ENCODE measurements at places on chromosomes 12 and 14.

DNA sequence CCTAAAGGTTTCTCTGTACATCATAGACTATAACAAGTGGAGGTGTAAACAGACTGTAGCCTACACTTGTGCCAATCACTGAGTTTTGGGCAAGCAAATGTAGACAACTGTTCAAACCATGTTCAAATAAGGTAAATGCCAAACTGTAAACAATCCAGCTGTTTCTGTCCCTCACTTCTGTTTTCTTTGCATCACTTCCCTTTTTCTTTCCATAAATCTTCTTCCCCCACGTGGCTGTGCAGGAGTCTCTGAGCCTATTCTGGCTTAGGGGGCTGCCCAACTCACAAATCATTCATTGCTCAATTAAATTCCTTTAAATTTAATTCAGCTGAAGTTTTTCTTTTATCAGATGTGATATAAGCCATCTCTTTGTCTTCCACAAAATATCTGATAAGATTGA lies 65.1 kb upstream of the CPM start:
- DNase-seq: no peak

GRCh38 chr14:69010648-69011047 lies 31.5 kb upstream of the ACTN1 start:
- no peak for DNase-seq

DNA sequence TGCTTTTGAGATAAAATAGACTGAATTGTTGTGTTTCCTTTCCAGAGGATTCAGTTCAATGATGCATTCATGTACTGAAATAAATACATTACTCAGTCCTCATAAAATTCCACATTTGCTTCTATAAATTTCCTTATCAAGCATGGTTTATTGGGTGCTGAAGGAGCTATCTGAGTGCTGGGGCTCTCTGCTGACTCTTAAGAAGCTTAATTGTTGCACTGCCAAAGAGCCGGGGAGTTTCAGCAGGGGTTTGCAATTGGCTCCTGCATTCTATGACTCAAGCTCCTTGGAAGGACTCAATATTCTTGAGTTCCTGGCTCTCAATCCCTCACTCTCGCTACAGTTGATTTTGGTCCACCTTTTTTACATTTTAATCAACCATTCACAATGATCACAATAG lies 69.8 kb upstream of the PYGL start:
- no peak for DNase-seq

GRCh38 chr14:75439989-75440388 lies 12.2 kb downstream of the JDP2 start:
- no peak for DNase-seq

GRCh38 chr12:23560611-23561010 lies 388.9 kb downstream of the SOX5 start:
- DNase-seq: no peak

- DNase-seq: no peak
These were observed 22.8 kb downstream of the TMX1 start for GRCh38 chr14:51262868-51263267.

- DNase-seq: no peak
These were observed 36.8 kb downstream of the ZFP36L1 start for GRCh38 chr14:68756000-68756481.

DNA sequence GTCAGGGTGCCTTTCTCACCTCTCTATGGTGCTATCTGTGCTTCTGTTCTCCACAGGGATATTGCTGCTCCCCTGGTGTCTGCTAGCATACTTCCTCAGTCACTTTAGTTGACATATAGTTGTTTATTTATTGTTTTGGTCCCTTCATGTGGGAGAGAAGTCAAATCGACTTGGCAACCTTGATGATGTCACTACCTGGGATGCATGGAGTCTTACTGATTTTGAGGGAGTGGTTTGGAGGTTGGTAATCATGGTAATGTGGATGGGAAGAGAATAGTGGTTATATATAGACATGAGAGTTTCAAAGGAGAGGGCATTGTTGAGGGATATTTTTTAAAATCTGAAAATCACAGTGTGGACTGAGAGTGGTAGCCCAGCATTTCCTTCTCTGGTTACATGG lies 73.6 kb upstream of the FBXO33 start:
- no peak for DNase-seq

- peak; percentile 33 for DNase-seq
These were observed 107.6 kb downstream of the APAF1 start for GRCh38 chr12:98752726-98753125.

DNA sequence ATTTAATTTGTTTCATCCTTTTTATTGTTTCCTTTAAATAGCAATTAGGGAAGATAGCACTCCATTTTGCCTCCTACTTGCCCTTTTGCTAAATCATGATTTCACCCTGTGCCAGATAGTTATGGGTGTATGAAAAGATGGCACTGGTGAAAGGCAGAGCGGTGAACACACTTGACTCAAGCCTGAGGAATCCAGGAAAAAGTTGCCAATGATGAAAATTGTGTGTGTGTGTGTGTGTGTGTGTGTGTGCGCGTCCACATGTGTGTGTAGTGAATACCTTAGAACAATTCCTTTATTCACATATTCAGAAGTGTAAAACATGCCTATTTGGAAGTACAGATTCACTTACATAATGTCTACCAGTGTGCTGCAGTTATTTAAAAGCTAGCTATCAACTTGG lies 123.8 kb downstream of the PTCSC3 start:
- no peak for DNase-seq

DNA sequence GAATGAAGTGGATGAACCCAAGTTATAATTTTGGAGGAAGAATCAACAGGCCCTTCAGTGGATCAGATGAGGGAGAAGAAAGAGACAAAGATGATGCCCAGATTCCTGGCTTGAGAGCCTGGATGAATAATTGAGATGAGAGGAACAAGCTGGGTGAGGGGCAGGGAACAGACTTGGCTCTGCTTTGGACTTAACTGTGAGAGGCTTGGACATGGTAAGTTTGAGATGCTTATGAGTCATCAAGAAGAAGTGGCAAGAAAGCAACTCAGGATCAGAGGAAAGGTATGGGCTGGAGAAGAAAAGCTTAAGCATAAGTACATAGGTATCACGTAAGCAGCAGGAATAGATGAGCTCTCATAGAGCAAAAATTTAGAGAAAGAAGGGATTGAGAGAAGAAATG lies 55.3 kb downstream of the FIGNL2 start:
- DNase-seq: no peak

DNA sequence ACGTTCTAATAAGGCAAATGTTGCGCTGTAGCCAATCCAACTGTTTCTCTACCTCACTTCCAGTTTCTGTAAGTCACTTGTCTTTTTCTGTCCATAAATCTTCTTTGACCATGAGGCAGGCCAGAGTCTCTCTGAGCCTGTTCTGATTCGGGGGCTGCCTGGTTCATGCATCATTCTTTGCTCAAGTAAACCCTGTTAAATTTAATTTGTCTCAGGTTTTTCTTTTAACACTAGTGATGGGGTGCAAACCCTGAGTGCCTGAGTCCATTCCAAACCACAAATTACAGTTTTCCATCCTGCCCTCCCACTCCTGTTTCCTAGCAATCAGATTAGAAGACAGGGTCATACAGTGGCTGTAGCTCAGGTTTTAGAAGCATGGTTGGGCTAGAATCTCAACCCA lies 41.9 kb downstream of the VWF start:
- no peak for DNase-seq

- no peak for DNase-seq
These were observed 8.3 kb downstream of the ANHX start for GRCh38 chr12:133227281-133227852.

DNA sequence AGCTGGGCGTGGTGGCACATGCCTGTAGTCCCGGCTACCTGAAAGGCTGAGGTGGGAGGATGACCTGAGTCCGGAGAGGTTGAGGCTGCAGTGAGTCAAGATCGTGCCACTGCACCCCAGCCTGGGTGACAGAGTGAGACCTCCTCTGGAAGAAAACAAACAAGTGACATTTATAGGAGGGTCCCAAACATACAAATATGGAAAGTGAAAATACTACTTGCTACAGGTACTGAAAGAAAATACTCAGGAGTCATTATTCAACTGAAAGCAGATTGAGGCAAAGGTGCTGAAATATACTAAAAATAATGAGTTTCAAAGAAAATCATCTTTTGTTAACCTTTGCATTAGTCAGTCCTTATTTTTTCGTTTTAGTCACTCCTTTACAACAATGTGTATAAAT lies 53.5 kb downstream of the ETV6 start:
- DNase-seq: no peak

DNA sequence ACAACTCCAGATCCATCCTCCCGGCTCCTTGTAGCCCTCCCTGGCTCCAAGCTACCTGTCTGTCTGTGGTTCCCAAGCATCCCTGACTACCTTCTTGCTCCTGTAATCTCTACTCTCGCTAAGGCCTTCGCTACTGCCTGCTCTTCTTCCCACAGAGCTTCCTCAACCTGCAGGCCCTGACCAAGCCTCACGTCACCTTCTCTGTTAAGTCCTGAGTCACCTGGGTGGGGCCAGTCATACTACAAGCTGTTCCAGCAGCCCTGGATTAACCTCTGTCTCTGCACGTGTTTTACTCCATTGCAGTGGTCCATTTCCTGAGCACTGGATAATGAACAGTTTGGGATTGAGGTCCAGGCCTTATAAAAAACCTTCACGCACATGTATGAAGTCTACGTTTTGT lies 770.7 kb downstream of the BCL11B start:
- no peak for DNase-seq

DNA sequence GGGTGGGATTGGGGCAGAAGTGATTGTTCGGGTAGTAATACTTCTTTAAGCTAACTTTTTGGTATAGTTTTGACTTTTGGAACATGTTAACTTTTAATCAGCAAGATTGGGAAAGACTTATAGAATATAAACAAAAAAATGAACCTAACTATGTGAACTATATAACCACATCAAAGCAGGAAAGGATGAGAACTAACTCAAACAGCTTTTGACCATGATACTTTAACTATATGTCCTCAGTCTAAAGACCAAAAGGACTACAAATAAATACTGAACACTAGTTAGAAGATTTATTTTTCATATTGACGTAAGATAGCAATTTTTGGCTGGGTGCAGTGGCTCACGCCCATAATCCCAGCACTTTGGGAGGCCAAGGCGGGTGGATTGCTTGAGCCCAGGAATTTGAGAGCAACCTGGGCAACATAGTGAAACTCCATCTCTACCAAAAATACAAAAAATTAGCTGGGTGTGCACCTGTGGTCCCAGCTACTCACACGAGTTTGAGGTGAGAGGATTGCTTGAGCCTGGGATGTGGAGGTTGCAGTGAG lies 108.5 kb upstream of the ATF1 start:
- DNase-seq: no peak

- DNase-seq: peak; percentile 39
These were observed 97.9 kb downstream of the RERGL start for GRCh38 chr12:17992002-17992656.

DNA sequence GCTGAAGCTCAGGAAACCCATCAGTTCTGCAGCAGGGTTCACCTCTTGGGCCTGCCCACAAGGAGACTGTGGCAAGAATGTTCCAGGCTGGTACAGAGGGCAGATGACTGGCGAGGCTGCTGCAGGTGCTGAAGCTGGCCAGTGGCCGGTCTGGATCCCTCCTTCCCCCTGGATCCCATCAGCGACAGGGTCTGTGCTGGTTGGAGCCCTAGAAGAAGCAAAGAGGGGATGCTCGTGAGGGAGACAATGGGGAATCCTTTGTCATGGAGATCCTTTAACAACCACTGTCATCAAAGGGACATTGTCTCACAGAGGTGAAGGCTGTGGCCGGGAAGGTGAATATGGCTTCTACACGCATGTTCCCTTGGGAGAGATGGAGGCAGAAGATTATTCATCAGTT lies 211.4 kb upstream of the TMEM132C start:
- no peak for DNase-seq

- no peak for DNase-seq
These were observed 453.1 kb downstream of the TMEM121 start for GRCh38 chr14:105979446-105979845.

- DNase-seq: peak; percentile 89
These were observed 9.1 kb downstream of the C12orf76 start for GRCh38 chr12:110039085-110039807.

- DNase-seq: no peak
These were observed 14.8 kb downstream of the OSBPL8 start for GRCh38 chr12:76544601-76545261.

- no peak for DNase-seq
These were observed 69.6 kb downstream of the NINJ2 start for GRCh38 chr12:593396-594270.

Measured in amniotic stem cell (primary cell).